ENCODE measurements at places on chromosomes 4 and X.
A peak's percentile ranks its signal among the peaks of the same experiment; 100 is the strongest.

DNA sequence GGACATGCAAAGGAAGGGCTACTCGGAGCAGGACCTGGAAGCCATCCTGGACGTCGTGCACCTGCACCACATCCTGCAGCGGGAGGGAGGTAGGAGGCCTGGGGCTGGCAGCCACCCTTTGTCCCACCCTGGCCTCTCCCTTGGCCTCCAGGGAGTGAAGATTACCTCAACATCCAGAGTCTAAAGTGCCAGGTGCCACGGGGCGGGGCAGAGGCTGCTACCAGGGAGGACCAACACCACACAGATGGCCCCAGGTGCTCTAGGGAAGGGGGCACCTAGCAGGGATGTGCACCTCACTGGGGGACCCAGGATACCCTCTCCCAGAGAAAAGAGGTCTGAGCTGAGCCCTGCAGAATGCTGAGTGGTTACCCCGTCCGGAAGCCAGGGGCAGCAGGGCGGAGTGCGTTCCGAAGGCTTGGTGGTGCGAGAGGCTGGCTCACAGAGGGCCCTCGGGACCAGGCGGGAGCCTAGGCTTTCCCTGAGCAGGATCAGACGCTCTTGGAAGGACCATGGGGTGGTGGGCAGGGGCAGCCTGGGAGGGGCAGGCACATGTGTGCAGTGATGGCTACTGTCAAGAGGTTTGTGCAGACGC lies 16.1 kb downstream of the ABCD1 start:
- DNase-seq = no peak

DNA sequence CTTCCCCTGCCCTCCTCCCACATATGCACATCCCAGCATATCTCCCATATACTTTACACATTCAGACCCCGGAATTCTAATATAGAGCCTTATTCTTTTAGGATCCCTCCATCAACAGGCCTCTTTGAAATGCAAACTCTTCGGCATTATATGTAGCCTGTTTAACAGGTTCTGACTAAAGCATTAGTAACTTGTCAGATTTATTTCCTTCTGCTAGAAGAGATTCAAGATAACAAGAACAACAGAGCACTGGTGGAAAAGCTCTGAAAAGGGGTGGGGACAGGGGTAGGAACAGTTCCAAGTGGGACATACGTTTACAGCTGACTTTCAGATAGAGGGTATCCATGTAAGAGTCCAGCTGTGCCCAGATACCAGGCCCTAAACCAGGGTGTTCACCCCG lies 31.7 kb upstream of the PRPS1 start:
- no peak for DNase-seq

GRCh38 chr4:172188248-172188988 lies 375.2 kb downstream of the GALNTL6 start:
- no peak for DNase-seq

GRCh38 chrX:95629737-95630136 lies 1054.9 kb upstream of the DIAPH2 start:
- DNase-seq = no peak

DNA sequence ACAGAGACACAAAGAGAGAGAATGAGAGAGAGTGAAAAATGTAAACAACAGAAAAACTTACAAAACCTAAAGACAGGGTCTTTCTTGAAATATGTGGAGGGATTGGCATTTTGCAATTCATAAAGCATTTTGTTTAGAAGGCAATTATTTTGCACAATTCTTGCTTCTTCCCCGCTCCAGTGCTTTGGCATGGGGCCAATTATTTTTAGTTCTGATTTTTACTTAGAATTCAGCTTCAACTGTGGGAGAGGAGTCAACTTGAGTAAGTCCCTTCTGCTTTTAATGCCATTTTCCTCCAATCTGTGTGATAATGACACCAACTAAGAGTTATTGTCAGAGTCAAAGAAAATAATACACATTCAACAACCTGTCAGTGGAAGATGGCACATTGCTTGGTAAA lies 1051.9 kb downstream of the NLGN4X start:
- no peak for DNase-seq

- no peak for DNase-seq
Observed at GRCh38 chr4:14545163-14545562, 457.1 kb upstream of the CPEB2 start.

GRCh38 chr4:147863808-147864472 lies 132.1 kb downstream of the ARHGAP10 start:
- DNase-seq = no peak

DNA sequence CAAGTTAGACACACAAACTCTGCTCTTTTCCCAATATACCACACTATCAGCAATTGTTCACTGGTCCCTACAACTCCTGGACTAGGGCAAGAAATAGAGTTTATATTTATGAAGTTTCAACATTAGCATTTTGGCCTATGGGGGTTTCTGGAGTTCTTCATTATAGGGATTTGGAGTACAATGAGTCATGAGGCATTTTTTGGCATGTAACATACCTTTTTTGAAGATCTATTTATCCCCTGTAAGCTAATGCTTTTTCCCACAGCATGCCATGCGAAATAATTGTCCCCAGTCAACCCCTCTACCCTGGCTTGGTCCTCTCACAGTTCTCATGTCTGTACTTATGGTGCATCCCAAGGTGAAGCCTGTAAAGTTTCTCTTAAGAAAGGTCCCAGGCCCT lies 36.7 kb upstream of the EDA2R start:
- no peak for DNase-seq

GRCh38 chr4:101081695-101082369 lies 265.5 kb downstream of the PPP3CA start:
- no peak for DNase-seq

GRCh38 chrX:18887825-18888212 lies 96.1 kb downstream of the PHKA2 start:
- DNase-seq = no peak

GRCh38 chrX:24515447-24515846 lies 50.4 kb downstream of the PDK3 start:
- DNase-seq = no peak

- no peak for DNase-seq
Observed at GRCh38 chr4:139035650-139036049, 20.1 kb downstream of the NOCT start.

- DNase-seq = no peak
Observed at GRCh38 chr4:51943221-51943620, 76.9 kb downstream of the LRRC66 start.

- no peak for DNase-seq
Observed at GRCh38 chrX:46407753-46408130, 137.5 kb downstream of the ZNF674 start.

- DNase-seq = no peak
Observed at GRCh38 chrX:80550722-80551121, 130.5 kb downstream of the TENT5D start.

- no peak for DNase-seq
Observed at GRCh38 chrX:23398570-23398969, 63.9 kb downstream of the PTCHD1 start.

DNA sequence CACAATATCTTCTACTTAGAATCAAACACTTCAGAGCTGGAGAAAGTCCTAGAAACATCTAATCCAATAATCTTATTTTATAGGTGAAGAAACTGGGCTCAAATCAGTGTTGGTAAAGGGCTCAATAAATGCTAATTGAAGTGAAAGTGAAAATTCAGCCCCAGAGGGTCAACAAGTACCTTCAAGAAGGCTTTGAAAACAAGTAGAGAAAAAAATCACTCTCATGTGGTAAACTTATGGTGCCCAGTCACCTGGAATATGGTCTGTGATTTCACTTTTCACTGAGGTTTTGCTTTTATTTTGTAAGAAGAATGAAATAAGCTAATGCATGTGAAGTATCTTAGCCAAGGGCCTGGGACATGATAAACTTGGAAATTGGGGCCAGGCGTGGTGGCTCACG lies 29.1 kb upstream of the EIF4E start:
- DNase-seq = no peak

DNA sequence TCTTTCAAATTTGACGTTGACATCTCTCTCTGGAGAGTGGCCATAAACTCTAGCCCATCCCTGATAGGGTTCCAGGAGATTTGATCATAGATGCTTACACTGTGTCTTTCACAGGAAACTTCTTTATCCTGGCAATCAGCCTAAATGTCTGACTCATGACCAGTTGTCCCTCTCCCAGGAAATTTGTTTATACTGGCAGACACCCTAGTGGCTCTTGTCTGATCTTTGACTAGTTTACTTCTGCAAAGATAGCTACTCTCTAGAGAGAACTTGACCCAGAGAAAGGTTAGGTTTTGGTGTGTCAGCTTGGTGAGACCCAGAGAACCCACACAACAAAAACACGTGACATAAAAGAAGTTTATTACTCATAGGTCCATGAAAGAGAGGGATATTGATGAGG lies 509.8 kb downstream of the CENPC start:
- no peak for DNase-seq

GRCh38 chr4:151323667-151324066 lies 1.7 kb downstream of the SH3D19 start:
- no peak for DNase-seq

DNA sequence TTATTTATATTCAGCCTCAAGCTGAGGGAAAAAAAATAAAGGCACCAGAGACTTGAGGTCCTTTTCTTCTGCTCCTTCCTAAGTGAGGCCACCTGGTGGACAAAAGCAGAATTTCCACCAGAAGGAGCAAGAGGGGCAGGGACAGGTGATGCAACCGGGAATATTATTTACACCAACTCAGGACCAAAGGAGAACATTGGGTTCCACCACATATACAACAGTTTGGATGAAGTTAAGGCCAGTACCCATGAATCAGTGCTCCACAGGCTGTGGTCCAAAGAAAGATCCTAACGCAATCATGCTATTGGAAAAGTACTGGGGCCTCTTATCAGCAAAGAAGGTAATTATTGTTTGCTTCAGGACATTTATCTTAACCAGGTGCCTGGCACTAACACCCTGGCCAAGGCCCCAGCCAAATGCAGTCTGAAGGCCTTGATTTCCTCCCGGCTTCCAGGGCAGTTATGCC lies 57.4 kb downstream of the TSC22D3 start:
- DNase-seq = peak; percentile 62

DNA sequence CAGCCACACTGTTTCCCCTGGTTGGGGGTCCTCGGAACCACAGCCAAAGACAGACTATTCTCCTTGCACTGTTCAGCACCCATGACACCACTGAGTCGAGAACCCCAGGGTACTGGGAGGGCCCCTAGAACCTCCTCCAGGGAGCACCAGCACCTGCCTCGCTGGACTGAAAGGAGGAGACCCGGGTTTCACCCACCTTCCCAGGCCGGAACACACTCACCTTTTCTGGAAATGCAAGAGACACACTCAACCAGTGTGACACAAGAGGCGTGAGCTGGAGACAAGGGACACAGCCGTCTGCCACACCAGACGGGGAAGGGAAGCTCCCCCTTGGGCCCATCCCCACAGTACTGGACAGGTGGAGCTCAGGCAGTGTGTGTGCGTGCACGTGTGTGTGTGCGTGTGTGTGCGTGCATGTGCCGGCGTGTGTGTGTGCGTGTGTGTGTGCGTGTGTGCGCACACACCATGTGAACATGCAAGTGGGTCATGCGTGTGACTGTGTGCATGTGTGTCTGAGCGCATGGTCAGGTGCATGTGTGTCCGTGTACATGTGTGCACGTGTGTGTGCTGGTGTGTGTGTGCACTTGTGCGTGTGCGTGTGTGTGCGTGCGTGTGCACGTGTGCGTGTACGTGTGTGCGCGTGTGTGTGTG lies 128.8 kb upstream of the NKX1-1 start:
- DNase-seq = no peak

DNA sequence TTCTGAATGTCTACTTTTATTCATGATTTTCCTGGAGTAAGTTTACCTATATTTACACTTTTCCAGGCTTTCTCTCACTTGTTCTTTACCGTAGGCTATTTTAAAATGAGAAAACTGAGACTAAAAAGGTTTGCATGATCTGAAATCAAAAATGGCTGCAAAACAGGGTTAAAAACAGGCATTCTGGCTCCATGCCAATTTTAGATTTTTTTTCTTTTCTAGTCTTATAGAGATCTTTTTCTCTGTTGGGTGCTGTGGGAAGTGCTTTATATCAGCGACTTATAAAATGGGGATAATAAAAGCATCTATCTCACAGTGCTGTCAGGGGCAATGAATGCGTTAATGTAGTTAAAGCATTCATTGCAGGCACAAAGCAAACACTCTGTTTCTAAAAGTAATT lies 294.8 kb downstream of the PACRGL start:
- no peak for DNase-seq

- DNase-seq = no peak
Observed at GRCh38 chr4:60729194-60729593, 470.9 kb upstream of the ADGRL3 start.

DNA sequence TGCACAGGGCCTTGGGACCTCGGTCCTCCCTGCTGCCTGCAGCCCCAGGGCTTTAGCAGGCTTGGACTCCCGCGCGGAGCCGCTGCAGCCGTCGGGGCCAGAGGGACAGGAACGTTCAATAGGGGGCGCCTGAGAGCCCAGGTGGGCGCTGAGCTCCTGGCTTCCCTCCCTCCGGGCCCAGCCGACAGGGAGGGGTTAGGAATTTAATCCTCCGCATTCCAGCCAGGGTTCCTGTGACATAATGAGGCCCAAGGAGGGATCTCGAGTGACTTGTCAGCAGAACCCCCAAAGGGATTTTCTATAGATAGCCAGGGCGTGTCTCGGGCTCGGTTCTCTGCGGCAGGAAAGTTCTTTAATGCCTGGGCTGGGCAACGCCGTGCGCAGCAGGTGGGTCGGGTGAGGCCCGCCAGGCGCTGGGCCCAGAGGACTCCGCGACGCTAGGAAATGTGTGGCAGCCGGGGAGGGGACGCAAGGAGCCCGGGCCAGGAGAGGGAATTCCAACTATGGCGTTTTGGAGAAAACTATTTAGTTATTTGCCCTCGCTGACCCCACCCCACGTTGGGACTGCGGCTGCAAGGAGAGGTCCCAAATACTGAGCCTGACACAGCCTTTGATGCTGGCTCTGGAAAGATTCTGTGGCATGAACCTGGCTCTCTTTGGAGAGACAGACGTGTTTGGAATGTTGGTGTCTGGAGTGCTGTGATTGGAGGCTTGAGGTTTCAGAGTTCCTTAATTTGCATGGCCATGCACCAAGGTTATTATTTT lies 285.2 kb upstream of the GATB start:
- DNase-seq = peak; percentile 38

GRCh38 chrX:129777218-129778030 lies 2.3 kb upstream of the SASH3 start:
- no peak for DNase-seq

DNA sequence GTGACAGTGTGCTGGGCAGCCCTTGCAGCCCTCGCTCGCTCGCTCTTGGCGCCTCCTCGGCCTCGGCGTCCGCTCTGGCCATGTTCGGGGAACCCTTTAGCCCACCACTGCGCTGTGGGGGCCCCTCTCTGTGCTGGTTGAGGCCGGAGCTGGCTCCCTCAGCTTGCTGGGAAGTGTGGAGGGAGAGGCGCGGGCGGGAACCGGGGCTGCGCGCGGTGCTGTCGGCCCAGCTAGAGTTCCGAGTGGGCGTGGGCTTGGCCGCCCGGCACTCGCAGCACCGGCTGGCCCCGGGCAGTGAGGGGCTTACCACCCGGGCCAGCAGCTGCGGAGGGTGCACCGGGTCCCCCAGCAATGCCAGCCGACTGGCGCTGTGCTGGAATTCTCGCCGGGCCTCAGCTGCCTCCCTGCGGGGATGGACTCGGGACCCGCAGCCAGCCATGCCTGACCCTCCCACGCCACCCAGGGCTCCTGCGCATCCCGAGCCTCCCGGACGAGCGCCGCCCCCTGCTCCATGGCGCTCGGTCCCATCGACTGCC lies 770.1 kb upstream of the GALNTL6 start:
- DNase-seq = no peak

GRCh38 chrX:11347300-11347699 lies 54.1 kb downstream of the AMELX start:
- no peak for DNase-seq
